ENCODE measurements at places on chromosomes 5 and 9.

GRCh38 chr9:92097997-92098482 lies 17.2 kb downstream of the SPTLC1 start:
- DNase-seq = peak; percentile 80

DNA sequence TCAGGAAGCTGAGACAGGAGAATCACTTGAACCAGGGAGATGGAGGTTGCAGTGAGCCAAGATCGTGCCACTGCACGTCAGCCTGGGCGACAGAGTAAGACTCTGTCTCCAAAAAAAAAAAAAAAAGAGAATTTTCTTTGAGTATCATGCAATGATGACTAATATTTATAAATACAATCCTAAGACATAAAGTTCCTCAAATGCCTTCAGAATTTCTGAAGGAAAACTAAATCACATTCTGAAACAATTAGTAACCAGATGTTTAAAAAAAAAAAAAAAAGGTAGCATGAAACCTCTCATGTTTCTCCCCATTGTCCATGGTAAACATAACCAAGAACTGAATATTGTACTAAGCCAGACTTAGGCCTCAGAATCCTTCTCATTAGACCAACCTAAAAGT lies 23.1 kb downstream of the MLLT3 start:
- DNase-seq = no peak

- DNase-seq = no peak
Measured at GRCh38 chr9:127871531-127871930, 5.9 kb downstream of the AK1 start.

DNA sequence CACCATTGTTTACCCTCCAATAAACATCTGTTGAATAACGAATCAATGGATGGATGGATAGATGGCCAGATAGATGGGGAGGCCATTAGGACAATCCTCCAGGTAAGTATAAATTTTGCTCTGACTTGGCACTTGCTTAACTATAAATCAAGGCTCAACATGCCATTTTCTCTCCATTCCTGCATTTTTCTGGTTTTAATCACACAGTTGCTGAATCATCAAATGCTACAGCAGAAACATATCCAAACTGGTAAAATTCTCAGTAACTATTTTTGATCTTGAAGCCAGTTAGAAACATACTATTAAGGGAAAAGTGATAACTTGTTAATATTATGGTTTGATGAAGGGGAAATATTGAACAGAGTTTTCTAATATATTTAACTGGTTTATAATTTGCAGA lies 71.5 kb upstream of the MTAP start:
- no peak for DNase-seq

DNA sequence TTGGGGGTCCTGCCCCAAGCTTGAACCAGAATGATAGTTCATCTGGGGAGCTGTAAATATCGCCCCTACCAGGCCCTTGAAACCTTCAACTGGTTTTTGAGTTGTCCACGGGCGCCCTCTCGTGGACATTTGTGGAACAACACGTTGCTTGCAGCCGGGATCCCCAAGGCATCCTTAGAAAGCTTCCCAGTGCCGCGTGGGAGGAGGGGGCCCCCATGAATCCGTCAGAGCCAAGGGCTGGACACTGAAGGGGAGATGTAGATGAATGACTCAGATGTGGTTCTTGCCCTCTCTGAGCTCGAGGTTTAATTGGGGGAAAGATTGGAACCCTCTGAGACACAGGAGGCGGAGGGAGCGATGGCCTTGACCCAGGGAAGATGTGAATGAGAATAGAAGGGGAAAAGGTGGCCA lies 31.8 kb upstream of the ORM1 start:
- peak; percentile 84 for DNase-seq

- DNase-seq = no peak
Measured at GRCh38 chr9:131103024-131103423, 6.7 kb downstream of the AIF1L start.

- no peak for DNase-seq
Measured at GRCh38 chr5:169651526-169651925, 14.5 kb downstream of the DOCK2 start.

GRCh38 chr5:125668884-125669283 lies 754.3 kb upstream of the GRAMD2B start:
- no peak for DNase-seq

- DNase-seq = no peak
Measured at GRCh38 chr5:157186309-157187045, 5.8 kb downstream of the ITK start.

DNA sequence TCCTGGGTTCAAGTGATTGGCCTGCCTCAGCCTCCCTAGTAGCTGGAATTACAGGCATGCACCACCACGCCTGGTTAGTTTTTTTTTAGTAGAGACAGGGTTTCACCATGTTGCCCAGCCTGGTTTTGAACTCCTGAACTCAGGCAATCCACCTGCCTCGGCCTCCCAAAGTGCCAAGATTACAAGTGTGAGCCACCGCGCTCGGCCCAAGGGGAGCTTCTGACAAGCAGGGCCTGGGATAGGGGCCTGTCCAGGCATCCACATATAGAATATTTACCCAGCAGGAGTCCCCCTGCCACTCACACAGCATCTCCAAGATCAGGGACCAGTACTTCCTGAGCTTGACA lies 10.1 kb downstream of the IRF1 start:
- no peak for DNase-seq

DNA sequence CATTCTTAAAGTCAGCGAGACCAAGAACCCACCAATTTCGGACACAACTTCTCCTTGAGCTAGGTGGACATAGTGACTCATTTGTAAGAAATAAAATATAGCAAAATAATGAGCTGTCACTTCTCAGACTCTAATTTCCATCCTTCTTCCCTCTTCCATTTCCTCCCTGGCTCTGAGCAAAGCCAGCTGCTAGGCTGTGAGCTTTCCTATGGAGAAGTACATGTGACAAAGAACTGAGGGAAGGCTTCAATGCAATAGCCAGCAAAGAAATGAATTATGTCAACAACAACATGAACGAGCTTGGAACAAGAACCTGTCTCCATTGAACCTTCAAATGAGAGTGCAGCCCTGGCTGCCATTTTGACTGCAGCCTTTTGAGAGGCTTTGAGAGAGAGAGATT lies 25.9 kb upstream of the SELENOP start:
- DNase-seq = no peak
